ENCODE measurements at places on chromosomes 4 and X. TPM values are rescaled to one million over a fixed set of nuclear protein-coding genes. Genes with fewer than 3 reads are reported as not detected.
A peak's percentile ranks its signal among the peaks of the same experiment; 100 is the strongest.

DNA sequence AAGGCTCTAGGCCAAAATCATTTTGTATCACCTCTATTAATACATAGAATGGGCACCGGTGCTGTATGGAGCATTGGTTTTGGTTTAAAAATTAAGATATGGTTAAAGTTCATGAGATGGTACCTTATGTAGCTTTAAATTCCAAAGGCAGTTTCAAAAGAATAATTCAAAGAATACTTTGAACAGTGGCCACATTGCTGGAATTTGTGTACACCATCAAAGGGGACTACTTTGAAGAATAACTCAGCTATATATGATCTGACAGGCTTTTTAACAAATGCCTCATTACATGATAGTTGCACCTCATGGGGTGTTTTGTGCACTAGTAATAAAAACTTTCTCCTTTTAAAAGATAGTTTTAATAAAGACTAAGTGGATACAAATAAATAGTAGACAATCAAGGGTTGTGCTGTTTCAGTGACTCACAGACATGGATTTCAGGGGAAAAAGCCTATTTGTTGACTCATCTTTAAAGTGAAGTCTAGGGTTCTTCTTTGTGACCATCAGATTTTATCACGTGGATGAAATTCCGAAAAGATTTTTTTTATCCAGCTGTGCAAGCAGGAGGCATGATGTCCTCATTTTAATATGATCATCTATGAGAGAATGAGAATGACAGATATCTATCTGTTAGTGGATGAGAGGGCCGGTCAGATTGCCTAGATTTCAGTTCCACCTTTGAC lies 12.8 kb downstream of the MTM1 start:
- DNase-seq: no peak

GRCh38 chrX:95058815-95059214 lies 1384.8 kb downstream of the FAM133A start:
- DNase-seq: no peak

DNA sequence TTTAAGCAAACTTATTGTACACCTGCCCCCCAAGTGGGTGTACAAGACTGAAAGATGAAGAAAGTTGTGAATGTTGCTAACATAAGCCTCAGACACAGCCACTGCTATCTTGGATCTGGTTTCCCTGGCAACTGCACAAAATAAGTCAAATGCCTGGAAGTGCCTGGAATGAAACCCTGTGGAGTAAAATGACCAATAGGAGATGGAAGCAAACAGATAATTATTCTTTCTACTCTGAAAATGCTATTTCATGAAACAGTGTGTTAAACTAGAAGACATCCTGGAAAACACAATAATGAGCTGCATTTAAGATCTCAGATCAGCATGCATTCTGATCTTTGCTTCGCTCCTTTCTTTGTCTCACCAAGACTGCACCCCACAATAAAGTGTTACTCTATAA lies 1016.0 kb downstream of the ARAP2 start:
- DNase-seq: no peak

GRCh38 chr4:96063639-96064038 lies 223.7 kb downstream of the PDHA2 start:
- DNase-seq: no peak

Gene VSIG1
- not detected for polyA plus RNA-seq

- DNase-seq: no peak
These were observed 342.7 kb downstream of the GALNTL6 start for GRCh38 chr4:172155838-172156345.

DNA sequence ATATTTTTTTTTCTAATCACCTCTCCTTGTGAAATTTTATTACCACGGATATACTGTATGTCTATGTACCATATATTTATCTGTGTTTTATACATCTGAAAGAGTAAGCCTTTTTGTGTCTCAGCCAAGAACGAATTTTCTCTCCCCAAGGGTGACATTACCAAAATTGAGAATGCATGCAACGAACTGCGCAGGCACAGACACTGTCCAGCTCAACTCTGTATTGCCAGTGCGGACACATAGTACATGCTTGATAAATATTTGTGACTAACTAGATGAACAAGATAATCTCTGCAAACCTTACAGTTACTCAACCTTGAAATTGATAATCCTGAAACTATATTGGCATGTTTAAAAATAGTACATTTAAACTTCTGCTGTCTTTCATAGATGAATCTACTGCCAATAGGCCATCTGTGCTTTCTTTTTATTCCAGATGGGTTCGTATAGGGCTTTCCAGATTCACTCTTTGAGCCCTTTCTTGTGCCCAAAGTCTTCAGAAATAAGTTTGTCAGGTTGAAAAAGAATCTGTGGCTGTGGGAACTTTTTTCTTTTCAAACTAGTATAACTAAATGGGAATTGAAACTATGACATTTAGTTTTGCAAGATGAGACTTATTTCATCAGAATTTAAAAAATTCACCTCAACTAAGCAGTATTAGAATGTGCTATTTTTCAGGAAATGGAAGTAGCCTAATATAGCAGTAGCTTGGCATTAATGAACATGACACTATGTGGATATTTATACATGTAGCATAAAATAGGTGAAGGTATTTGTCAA lies 38.9 kb downstream of the DTHD1 start:
- DNase-seq: no peak

- DNase-seq: no peak
These were observed 20.3 kb downstream of the PLRG1 start for GRCh38 chr4:154529728-154530519.

- no peak for DNase-seq
These were observed 165.6 kb downstream of the CHIC1 start for GRCh38 chrX:73728602-73729001.

GRCh38 chrX:73268463-73268862 lies 53.8 kb upstream of the NAP1L2 start:
- DNase-seq: no peak

GRCh38 chr4:143215873-143216272 lies 31.2 kb downstream of the USP38 start:
- no peak for DNase-seq

DNA sequence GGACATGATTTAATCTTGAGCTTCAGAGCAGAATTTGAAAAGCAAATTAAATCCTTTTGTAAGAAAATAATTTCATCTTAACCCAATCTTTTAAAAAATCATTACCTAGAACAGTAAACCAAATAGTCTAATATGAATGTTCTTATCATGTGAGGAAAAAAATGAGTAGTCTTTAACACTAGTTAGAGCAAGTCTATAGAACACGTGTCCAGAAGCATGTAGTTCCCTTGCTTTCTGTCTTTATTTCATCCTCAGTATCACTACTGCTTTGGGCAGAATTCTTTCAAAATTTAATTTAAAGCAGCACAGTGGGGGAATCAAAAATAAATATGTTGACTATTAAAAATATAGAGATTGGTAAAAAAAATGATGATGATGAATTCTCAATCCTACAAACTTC lies 2.1 kb downstream of the RBM47 start:
- no peak for DNase-seq

DNA sequence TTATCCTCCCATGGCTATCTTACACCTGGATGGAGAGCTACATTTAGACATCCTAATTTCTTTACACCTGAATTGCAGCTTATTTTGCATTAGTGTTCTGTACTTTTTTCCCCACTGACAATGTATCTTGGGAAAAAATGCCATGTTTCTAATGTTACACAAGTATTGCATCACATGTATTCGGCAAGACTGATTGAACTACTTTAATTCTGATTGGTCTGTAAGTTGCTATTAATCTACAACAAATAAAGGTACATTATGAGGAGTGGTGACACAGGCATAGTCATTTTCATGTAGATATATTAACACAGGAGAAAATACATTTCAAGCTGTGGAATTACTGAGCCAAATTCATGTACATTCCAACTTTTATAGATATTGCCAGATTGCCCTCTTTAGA lies 558.0 kb downstream of the TRIML1 start:
- DNase-seq: no peak

Gene TDO2
- polyA plus RNA-seq: not detected

DNA sequence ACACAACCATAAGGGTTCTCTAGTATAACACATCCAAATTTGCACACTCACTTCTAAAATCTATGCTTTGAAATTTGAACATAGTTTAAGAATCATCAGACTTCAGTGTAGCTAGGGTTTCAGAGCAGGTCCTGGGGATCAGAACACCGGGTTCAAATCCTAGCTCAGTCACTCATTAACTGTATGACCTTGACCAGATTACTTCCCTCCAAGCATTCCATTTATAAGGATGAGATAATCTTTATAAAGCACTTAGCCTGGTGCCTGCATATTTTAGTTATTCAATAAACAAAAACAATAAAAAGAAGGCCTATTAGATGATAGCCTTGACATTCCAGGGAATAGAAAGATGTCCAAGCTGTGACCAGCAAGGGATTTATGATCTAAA lies 4.8 kb upstream of the STBD1 start:
- DNase-seq: no peak

Gene TRO
- 2.4 TPM for polyA plus RNA-seq

- DNase-seq: no peak
These were observed 189.7 kb upstream of the NDST3 start for GRCh38 chr4:117844594-117844993.

Gene BEX5
- polyA plus RNA-seq: 1.9 TPM

Gene LRCH2
- not detected for polyA plus RNA-seq

DNA sequence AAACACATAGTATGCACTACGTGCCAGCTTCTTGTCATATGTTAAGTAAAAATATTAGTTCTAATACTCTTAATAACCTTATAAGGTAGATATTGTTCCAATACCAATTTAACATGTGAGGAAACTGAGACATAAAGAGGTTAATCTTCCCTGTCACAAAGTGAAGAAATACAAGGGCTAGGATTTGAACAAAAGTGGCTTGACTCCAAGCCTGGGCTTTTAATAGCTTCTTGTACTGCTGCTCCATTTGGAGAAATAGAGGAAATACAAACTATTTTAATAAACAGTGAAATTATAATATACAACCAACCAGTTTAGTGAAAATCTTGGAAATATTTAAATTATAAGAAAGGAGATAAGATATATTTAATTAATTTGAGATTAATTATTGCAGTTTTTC lies 33.2 kb downstream of the TLL1 start:
- DNase-seq: no peak

- DNase-seq: no peak
These were observed 606.8 kb upstream of the BOD1L1 start for GRCh38 chr4:14234307-14234706.

DNA sequence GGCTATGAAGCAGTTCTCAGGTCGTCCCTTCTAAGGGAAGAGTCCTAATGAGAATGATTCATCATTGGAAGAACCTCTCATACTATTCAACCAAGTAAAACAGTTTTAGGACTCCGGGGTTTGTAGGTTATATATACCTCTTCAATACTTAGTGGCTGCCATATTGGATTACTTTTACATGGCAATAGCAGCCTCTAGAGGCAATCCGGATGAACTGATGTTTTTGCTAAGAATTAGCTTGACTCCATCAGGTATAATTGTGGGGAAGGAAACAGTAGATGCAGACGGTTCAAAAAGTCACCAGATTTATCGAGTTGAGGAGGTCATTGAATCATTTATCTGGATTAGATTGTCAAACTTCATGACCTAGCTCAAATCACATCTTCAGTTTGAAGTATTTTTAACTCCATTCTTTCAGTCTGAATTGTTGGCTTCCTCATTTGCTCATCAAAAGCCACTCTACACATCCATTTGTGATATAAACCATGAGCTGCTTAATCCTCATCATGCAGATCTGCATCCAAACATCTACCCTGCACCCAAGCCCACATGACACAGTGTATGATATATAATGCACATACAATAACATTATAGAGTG lies 28.4 kb downstream of the GUCY1B1 start:
- peak; percentile 46 for DNase-seq

Gene RAI2
- polyA plus RNA-seq: not detected

Gene NDST3
- polyA plus RNA-seq: not detected

GRCh38 chr4:48944756-48945241 lies 38.2 kb upstream of the OCIAD2 start:
- no peak for DNase-seq

GRCh38 chrX:371907-372306 lies 14.8 kb downstream of the PPP2R3B start:
- no peak for DNase-seq

- DNase-seq: no peak
These were observed 94.5 kb downstream of the PCDH19 start for GRCh38 chrX:100315566-100315965.

DNA sequence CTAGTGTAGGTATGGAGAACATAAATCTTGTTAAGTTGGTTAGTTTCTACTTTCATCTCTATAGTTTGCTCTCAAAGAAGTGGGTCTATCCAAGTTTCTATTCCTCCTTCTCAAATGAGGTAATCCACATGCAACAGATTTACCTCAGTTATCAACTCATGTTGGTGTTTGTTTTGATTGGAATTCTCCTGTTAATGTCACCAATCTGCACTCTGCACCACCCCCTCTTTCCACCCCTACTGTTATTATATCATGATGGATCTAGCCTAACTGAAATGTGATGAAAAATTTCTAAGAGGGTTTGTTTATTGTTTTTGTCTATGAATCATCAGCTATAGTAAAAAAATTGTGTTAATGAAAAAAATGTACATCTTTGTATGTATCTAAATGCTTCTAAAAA lies 66.1 kb downstream of the AGTR2 start:
- DNase-seq: no peak
